ENCODE measurements at places on chromosomes 3 and 15.

DNA sequence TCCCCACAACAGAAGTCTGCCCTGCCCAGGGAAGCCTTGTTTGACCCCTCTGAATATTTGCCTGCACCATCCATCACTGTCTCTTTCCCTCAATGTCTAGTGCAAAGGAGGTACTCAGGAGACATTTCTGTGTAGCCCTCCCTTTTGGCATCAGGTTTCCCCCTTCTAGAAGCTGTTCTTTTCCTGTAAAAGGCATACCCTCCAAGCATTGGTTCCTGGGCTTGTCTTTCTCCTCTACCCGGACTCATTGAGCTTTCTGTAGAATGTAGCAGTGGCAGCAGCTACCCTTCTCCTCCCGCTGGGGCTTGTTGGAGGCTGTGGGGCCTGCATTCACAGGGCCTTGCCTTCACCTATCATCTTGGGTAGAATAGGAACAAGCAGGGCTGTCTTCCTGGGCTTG lies 63.5 kb downstream of the CTDSPL start:
- DNase-seq, result no peak

- DNase-seq, result no peak
These were observed 100.3 kb downstream of the CCNL1 start for GRCh38 chr3:157059661-157060060.

DNA sequence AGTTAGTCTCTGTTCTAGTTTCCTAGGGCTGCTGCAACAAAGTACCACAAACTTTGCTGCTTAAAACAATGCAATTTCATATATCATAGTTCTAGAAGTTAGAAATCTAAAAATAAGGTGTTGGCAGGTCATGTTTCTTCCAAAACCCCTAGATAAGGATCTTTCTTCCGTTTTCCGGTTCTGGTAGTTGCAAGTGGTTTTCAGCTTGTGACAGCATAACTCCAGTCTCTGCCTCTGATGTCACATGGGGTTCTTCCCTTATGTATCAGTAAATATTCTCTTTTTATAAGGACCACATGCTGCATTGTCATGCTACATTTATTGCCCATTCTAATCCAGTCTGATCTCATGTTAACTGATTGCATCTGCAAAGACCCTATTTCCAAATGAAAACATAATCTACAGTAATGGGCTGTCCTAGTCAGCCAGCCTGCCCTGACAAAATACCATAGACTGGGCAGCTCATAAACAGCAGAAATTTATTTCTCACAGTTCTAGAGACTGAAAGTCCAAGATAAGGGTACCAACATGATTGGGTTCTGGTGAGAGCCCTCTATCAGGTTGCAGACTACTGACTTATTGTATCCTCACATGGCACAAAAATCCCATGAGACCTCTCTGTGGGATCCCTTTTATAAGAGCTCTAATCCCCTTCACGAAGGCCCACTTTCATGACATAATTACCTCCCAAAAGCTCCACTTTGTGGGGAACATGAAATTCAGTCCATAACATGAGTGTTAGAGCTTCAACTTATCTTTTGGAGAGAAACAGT lies 642.0 kb upstream of the NAALADL2 start:
- no peak for DNase-seq

DNA sequence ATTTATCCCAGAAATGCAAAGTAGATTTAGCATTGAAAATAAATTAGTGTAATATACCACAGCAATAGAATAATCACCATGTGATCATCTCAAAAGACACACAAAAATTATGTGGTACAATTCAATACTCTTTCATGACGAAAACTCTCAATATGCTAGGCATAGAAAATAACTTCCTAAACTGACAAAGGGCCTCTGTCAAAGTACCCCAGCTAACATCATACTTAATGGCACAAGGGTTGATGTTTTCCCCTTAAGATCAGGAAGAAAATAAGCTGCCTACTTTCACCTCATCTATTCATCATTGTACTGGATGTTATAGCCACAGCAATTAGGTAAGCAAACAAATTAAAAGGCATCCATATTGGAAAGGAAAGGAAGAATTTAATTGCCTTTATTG lies 22.7 kb upstream of the NIPA2 start:
- no peak for DNase-seq

DNA sequence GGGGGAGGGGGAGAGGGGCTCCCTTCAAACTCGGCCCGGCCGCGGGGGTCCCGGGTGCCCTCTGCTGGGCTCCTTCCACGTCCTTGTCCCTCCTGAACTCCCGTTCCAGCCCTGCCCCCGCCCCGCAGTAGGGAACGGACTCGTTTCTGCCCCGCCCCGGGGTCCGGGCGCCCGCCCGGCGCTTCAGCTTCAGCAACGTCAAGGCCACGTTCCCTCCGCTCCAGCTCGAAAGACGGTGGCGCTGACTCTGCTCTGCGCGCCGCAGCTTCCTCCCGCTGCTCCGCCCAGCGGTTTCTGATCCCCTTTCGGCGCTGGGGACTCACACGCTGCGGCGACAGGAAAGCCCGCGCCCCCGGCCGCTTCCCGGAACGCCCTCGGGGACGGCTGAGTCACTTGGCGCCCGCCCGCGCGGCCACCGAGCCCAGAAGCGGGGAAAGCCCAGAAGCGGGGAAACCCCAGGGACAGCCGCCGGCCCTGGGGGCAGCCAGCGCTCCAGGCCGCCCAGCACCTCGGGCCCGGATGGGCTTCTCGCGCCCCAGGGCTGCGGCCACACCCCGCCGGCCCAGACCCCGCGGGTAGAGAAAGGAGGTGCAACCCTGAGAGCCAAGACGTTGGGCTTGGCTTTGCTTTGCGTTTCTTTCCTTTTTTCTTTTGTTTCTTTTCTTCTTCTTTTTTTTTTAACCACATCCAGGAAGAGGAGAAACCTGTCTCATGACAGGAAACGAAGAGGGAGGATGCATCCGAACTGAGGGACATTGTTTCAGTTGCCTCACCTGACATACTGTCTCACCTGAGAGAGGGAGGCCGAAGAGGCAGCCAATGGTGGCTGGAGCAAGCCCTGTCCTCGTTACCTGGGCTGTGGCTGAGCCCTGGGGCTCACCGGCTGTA lies 28.9 kb downstream of the ARHGAP31 start:
- DNase-seq, result peak; percentile 94

GRCh38 chr3:191628571-191628970 lies 167.6 kb downstream of the PYDC2 start:
- DNase-seq, result no peak

DNA sequence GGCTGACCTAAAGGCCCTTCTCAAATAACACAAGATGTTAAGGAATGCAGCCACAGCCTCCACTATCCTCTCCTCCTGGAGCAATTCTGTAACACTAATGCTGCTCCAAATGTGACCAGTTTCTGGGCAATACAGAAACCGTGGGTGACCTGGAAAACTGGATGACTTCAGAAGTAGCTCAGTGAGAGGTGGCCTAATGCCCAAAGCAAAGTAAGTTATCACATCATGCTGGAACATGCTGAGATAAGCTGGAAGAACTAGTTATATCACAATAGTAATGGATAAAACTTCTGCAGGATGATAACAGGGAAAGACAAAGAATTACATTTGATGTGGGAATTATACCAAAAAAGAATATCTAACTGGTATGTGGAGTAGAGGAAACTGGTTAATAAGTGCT lies 72.0 kb downstream of the DHX30 start:
- no peak for DNase-seq

DNA sequence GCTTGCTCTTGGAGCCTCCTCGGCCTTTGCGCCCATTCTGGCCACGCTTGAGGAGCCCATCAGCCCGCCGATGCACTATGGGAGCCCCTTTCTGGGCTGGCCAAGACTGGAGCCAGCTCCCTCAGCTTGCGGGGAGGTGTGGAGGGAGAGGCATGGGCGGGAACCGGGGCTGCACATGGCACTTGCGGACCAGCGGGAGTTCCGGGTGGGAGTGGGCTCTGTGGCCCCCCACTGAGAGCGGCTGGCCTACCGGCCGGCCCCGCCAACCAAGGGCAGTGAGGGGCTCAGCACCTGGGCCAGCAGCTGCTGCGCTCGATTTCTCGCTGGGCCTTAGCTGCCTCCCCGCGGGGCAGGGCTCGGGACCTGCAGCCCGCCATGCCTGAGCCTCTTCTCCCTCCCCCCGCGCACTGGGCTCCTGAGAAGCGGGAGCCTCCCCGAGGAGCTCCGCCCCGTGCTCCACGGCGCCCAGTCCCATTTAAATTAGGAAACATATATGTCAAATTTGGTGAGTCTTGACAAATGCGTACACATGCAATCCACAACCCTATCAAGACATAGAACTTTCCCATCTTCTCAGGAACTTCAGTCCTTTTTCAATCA lies 97.6 kb upstream of the CNTN3 start:
- DNase-seq, result no peak

GRCh38 chr3:128004661-128005060 lies 47.6 kb upstream of the SEC61A1 start:
- DNase-seq, result no peak

- no peak for DNase-seq
These were observed 102.8 kb downstream of the KCNH8 start for GRCh38 chr3:19250959-19251610.

DNA sequence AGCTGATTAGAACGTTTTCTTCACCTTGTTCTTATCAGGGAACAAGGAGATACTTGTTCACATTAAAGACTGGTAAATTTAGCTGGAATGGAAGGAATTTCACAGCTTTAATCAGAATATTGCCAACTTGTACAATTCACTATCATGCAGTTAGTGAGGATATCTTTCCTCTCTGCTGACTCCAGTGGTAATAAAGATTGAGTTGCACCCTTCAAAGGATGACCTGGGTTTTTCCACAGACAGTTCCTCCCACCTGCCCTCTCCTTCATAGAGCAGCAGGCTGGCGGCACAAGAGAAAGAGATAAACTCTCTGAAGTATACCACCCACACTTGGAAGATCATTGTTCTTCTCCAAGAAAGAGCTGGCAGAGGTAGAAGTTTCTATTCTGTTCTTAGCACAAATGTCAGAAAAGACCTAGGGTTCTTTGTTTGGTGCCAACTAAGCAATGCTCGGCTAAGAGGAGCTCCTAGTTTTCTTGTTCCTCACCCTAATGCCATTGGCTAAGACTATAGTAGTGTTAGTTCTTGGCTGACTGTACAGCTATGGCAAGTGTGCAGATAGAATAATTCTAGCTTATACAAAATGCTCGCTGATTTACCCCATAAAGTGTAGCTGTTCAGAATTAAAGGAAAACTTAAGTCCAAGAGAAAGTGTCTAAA lies 169.1 kb downstream of the CLSTN2 start:
- no peak for DNase-seq

GRCh38 chr3:41126472-41126871 lies 72.8 kb upstream of the CTNNB1 start:
- no peak for DNase-seq

DNA sequence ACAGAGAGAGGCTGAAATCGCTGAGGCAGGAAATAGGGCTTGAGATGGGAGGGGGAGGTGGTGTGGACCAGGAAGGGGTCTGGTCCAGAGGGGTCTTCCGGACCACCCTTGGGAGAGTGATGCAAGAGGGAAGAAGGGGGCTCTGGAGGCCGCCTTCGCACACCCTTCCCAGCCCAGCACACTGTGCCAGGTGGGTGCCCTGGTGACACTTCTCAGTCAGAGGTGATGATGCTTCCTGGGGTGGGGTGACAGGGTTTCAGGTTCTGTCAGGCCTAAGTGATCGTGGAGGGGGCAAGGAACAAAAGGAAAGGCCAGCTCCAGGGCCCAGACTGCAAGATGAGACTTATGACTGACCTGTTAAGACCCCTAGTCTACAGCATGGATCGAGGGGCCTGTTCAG lies 12.7 kb downstream of the SEMA3G start:
- no peak for DNase-seq

GRCh38 chr3:72177075-72178050 lies 392.4 kb upstream of the PROK2 start:
- DNase-seq, result no peak

- DNase-seq, result peak; percentile 69
These were observed at the start of gene USP13 for GRCh38 chr3:179652447-179653095. USP13 (plus strand) TSS chr3:179653040; CDS start chr3:179653226, 186 bp downstream.

DNA sequence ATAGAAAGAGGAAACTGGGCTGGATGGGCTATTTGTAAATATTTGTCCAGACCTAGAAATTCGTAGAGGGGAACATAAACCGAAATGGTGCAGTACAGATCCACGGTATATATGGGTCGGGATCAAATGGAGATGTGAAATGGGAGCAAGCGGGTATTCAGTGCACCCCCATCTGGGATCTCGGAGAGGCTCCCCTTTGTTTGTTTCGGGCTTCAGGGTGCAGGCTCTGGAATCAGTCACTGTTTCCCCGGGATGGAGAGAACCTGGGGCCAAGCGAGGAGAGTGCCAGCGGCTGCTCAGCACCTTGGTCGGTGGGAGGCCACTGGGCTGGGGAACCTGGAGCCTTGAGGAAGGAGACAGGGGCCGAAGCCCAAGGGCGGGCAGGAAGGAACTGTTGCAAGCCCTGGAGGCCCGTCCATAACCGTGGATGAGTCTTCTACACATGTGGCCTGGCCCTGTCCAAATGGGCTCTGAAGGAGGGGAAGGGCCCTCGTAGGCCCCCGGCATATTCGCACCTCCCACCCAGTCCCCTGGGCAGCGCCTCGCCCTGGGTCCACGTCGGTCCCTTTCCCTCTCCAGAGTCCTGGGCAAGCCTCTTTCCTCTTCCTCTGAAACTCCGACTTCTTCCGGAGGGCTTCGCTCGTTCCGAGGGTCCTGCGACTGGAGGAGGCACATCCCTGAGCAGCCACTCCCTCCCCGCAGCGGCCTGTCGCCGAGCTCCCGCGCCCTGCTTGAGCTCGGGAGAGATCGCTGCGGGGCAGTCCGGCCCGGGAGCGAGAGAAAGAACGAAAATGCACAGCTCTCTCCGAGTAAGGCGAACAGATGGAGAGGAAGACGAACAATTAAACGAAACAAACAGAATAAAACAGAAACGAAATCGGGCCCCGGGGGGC lies 3.0 kb downstream of the ISL2 start:
- DNase-seq, result no peak

GRCh38 chr3:128413003-128413370 lies 53.7 kb downstream of the DNAJB8 start:
- DNase-seq, result no peak

- no peak for DNase-seq
These were observed 1.9 kb downstream of the ATP1B3 start for GRCh38 chr3:141878326-141878725.

GRCh38 chr3:126181398-126181725 lies 976 bp upstream of the ALDH1L1 start:
- DNase-seq, result no peak

DNA sequence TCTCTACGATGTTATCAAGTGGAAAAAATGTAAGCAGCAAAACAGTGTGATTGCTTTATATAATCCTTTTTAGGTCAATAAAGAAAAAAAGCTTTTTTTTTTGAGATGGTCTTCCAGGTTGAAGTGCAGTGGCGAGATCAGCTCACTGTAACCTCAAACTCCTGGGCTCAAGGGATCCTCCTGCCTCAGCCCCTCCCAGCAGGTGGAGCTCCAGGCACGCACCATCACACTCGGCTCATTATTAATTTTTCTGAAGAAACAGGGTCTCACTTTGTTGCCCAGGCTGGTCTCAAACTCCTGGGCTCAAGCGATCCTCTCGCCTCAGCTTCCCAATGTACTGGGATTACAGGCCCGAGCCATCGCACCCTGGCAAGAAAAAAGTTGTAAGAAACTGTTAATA lies 17.3 kb downstream of the RNF168 start:
- peak; percentile 27 for DNase-seq
